CD4-positive, alpha-beta T cell treated with Interleukin-6 for 4 hours (primary cell): ENCODE measurements at places on chromosomes 2 and 18.

DNA sequence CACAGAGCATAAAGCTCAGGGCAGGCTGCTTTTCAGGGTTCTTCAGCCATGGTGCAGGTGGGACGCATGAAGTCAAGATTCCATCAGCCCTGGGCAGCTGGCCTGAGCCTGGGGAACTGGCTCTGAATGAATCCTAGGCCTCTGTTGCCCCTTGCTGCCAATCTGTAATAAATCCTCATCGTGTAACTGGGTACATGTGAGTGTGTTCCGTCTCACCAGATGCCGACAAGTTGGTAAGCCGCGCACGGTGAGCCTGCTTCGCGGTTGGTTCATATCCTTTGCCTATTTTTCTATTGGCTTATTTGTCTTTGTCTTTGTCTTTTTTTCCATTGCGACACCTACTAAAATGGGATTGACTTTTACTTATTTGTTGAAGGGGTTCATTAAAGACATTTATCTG, 27.7 kb downstream of the B3GNT7 start:
- DNase-seq = no peak

GRCh38 chr2:171894612-171894947, 536 bp upstream of the SLC25A12 start:
- no peak for DNase-seq

DNA sequence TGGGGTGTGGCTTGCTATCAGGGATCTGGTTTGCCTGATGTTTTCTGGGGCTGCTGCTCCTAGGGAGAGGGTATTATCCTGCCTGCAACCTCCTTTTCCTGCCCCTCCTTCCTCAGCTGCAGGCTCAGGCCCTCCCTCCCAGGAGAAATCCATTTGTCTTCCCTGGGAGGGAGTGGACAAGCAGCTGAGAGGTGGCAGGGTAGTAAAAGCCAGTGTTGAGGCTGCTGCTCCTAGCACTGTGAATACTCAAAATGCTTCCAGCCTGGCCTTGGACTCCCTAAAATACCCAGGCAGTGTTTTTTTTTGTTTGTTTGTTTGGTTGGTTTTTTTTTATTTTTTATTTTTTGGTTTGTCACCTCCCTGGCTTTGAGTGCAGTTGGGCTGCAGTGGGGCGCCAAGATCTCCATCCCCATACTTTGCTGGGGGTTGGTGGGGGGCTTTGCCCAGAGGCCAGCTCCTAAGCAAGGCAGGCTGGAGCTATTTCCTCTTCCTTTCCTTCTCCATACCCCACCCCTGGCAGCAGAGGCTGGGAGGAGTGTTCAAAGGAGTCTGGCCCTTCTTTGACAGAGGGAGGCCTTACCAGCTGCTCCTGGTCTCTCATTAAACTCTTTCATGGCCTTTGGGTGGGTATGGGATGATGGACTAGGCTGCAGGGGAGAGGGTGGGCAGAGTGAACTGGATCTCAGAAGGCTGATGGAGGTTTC, 13.6 kb downstream of the HOXD3 start:
- DNase-seq = no peak

GRCh38 chr18:69469444-69469919, 68.8 kb downstream of the DOK6 start:
- peak; percentile 17 for DNase-seq

DNA sequence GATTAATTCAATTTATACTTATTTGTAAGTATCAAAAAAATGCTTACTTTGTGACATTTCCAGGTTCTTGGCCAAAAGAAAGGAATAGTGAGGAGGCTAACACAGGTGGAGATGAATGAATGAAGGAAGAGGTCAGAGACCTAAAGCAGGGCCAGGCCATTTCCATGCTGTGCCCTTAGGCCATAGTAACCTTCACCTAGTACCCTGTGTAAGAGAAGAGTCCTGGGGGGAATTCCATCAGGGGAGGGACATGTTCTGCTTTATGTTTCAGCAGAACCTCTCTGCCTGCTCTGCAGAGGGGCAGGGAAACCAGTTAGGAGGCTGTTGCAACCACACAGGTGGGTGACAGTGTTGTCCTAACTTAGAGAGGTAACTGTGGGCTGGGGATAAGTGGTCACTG, 204.2 kb upstream of the CDH20 start:
- no peak for DNase-seq

GRCh38 chr2:164127971-164128527, 392.2 kb upstream of the FIGN start:
- no peak for DNase-seq

- DNase-seq = no peak
Observed at GRCh38 chr2:216151313-216152025, 42.3 kb downstream of the XRCC5 start.

DNA sequence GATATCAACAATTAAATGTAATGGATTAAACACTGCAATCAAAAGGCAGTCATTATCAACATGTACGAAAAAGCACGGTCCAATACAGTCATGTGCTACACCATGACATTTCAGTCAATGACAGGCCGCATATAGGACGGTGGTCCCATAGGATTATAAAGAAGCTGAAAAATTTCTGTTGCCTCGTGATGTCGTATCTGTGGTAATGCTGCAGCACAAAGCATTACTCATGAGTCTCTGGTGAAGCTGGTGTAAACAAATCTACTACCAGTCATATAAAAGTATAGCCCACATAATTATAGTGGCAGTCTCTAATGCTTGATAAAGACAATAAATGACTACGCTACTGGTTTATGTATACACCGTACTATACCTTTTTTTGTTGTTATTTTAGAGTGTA, 58.4 kb downstream of the RABL2A start:
- DNase-seq = no peak

DNA sequence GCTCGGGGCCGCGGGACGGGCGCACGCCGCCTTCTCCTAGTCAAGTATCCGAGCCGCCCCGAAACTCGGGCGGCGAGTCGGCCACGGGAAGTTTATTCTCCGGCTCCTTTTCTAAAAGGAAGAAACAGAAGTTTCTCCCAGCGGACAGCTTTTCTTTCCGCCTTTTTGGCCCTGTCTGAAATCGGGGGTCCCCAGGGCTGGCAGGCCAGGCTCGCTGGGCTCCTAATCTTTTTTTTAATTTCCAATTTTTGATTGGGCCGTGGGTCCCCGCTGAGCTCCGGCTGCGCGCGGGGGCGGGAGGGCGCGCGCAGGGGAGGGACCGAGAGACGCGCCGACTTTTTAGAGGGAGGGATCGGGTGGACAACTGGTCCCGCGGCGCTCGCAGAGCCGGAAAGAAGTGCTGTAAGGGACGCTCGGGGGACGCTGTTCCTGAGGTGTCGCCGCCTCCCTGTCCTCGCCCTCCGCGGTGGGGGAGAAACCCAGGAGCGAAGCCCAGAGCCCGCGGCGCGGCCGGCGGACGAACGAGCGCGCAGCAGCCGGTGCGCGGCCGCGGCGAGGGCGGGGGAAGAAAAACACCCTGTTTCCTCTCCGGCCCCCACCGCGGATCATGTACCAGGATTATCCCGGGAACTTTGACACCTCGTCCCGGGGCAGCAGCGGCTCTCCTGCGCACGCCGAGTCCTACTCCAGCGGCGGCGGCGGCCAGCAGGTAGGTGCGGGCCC, 617 bp downstream of the FOSL2 start:
- peak; percentile 48 for DNase-seq

DNA sequence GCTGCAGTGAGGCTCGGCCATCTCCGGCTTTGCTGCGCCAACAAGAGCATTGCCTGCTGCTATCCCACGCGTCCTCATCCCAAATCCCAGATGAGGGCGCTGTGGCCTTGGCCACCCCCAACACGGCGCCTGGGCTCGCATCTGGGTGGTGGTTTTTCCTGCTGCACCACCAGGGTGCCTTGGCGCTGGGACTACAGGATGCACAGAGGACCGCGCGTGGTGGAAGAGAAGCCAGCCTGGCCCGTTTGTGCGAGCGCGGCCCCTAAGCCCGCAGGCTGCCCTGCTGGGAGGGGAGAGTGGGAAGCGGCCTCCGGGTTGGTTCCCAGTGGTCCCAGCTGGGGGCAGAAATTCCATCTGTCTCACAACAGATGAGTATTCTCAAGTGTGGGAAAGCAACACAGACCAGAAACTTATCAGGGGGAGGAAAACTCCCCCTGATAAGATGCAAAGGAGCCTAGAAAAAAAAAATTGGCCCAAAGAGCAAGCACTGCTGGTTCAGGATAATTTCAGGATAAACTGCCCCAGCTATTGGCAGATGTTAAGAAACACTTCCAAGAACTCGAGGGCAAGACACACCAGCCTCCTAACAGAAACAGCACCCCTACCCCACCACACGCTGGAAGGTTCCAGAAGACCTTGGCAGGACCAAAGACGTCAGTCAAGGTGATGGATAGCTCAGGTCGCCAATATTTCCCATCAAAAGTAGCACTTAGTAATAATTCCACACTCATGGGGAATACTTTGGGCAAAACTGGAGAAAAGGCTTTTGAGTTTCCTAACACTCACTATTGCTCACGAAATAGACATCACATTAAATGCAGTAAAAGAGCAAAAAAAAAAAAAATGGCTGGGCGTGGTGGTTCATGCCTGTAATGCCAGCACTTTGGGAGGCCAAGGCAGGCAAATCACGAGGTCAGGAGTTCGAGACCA, 152.1 kb downstream of the PXDN start:
- DNase-seq = no peak

- DNase-seq = peak; percentile 80
Observed at GRCh38 chr2:42493468-42494354, at the start of gene KCNG3. Gene KCNG3, minus strand, starts transcription at chr2:42493982. Its CDS starts 481 bp downstream, at chr2:42493501.

GRCh38 chr2:214126135-214126534, 284.7 kb upstream of the VWC2L start:
- DNase-seq = no peak

DNA sequence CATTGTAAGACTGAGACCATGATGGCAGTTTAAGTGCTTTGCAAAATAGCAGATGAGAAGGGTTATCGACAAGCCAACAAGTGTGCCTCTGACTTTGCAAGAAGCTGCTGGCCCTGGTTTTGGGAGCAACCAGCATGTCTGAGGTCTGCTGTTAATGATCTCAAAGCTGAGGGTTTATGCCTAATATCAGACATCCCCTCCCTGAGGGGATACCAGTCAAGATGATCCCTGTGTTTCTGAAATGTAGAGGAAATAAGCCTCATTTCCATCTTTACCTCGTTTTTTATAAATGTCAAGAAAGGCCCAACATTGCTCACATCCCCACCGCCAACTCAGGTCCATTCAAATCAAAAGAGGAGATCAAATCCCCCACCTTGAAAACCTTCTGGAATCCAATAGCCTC, 120.6 kb downstream of the MYCN start:
- DNase-seq = no peak

DNA sequence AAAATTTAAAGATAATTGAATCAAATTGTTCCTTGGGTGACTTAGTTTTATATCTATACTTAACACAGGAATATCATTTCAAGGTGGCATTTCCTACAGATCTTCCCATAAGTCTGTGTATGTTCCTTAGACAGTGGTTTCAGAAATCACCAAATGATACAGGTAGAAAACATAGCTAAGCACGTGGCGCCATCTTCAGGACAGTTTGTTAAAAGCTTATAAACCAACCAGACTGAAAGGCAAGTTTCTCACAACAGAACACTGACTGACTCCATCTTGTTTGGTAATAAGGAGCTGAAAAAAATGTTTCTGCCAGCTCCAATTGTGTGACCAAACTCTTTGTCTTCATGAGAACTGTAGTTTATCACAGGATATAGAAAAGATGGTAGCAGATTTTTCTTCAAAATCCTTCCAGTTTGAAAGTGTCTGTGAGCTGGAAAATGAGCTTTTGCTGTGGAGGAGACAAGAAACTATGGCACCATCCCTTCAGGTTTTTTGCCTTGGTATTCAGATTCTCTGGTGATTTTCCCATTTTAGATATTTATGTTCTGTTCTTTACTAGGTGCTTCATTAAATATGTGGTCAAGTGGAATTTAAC, 34.8 kb upstream of the NEUROD1 start:
- DNase-seq = peak; percentile 78

- no peak for DNase-seq
Observed at GRCh38 chr2:126811101-126811500, 87.6 kb upstream of the TEX51 start.

GRCh38 chr18:70553936-70554260, 265.1 kb downstream of the SOCS6 start:
- no peak for DNase-seq

DNA sequence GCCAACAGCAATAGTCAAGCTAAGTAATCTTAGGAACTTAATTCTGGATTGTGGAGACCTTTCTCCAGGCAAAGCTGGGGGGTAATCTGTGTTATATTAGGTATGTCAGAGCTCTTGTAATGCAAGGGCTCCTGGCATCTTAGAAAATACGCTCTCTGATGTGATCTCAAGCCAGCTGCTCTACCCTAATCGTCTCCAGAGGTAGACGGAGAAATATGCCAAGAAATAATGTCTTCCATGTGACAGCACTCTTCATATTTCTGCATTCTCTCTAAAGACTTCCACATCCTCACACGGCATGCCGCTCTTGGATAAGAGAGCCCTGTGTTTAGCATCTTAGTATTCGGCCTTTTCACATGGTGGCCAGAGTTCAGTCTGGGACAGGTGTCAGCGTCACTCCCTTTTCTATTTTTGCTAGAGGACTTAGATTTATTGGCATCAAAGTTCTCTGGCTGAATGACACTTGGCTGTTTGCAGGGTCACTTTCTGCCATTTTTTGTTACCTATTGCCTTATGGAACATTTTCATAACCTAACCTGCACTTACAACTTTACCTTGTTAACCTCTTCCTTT, 25.2 kb downstream of the CAPN13 start:
- DNase-seq = no peak

GRCh38 chr2:238864207-238865014, 16.5 kb downstream of the TWIST2 start:
- DNase-seq = no peak

GRCh38 chr2:174009488-174010223, 44.5 kb upstream of the SP3 start:
- no peak for DNase-seq

DNA sequence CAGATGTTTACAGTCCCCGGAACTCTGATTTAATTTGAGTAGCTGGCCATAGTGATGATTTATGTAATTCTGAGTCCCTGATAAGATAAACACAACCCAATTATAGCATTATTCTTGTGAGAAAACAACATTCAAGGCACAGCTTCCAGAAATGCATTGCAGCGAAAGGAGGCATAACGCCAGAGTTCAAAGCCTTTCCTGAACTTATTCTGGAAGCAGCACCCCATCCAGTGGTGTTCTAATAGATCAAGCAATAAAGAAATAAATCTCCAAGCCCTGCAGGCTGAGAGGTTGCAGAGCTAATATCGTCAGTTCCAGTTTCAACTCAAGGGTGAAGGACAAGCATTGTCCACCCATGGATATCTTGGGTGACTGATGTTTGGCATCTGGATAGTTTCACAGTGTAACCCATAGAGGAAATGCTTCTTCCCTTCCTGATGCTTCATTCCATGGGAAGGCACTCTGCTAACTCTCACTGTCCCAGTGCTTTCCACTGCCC, 18.8 kb downstream of the CDH2 start:
- DNase-seq = no peak

- DNase-seq = no peak
Observed at GRCh38 chr2:232276733-232277313, 101.7 kb upstream of the ALPP start.

DNA sequence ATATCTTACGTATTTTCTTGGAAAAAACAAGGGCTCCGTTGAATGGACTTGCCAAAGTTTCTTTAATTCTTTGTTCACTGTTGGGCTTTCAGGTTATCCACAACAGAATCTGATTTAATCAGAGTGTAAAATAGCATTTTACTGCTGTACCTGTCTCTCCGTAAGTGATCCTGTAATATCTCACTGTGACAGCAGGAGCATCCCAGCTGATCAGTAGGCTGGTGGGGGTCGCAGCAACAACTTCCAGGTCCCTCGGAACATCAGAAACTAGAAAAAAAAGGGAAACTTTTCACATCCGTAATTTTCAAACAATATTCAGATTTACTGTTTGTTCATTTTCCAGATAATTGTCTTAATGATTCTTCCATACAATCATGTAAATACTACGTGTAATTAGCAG, 51.2 kb downstream of the FN1 start:
- no peak for DNase-seq

- no peak for DNase-seq
Observed at GRCh38 chr2:182372661-182373060, 54.2 kb downstream of the PDE1A start.
